ENCODE measurements at places on chromosomes 13 and 19.

DNA sequence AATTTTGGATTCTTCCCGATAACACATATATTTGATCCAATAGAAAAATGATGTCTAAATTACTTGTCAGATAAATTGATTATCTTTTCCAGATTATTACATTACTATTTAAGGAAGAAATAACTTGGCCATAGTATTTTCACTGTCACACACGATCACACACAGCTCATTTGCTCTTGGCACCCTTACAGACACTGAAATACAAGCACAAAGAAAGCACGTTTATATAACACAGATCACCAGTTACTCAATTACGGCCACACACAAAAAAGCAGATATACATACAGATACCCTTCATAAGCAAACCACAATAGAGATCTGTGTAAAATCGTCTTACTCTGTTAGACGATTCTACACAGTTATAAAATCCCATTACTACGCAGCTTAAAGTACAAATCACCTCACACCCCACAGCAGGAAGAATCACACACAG, 716 bp upstream of the ZNF420 start:
- DNase-seq = no peak

DNA sequence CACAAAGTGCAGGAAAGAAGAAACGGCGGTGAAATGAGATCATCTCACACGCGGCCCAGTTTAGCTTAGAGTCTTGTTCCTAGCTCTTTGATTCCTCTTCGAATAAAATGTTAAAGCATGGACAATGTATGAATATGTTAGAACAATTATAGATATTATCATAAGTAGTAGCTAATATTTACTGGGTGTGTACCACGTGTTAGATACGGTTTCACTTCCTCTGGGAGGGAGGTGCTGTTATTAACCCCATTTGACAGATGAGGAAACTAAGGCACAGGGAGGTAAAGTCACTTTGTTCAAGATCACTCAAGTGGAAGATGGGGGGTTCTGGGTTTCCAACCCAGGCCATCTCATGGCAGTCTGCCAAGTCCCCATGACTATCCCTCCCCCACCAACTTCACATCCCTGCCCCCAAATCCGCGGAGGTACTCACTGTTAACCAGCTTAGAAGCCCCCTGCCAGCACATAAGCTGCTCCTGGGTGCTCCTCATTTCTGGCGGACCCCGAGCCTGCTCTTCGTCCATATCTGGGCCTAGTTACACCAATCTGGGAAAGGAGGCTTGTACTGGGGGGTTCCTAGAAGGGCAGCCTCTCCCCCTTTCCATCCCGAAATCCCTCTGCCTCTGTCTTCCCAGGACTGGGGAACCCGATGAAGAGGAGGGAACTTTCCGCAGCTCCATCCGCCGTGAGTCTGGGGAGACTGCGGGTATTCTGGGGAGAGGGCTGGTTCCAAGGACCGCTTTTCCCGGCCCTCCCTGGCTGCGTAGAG, 1.0 kb upstream of the FXYD7 start:
- no peak for DNase-seq

DNA sequence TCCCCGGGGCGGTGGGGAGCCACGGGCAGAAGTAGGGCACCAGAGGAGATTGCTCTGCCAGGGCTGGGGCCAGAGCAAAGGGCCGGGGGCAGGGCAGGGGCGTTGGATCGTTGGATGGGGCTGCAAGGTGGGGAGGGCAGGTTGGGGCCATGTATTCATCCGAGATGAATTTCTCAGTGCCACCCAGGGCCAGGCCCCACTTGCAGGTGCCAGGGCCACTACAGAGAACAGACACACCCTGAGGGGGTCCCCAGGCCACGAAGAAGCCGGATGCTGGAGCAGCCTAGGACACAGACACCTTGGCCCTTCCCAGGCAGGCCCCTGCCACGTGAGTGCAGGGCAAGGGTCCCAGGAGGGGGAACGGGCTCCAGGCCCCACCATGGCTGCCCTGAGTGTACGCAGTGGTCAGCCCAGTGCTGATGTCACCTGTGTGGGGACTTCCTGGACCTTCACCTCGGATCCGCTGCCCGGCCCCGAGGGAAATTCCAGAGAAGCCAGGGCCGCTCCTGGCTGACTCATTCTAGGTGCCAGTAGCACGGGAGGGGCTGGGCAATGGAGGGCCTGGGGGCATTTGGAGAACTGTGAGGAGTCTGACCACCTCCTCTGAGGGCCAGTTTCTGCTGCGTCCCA, 9.6 kb upstream of the SBNO2 start:
- no peak for DNase-seq

DNA sequence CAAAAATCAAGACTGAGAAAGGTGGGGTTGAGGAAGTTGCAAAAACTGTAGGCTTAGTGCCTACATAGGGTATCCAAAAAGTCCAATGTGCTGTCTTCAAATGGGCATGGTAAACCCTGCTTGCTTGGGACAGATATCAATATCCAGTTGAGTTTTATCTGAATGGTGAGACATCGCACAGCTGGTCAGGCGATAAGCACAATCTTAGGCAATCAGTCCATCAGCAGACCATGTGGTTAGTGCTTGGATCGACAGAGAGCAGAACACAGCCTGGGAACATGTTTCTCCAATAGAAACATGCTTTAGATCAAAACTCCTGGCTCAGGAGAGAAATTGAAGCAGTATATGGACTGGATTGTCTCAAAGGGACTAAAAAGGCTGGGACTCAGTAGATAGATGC, 151.3 kb upstream of the IPO5 start:
- DNase-seq = no peak

DNA sequence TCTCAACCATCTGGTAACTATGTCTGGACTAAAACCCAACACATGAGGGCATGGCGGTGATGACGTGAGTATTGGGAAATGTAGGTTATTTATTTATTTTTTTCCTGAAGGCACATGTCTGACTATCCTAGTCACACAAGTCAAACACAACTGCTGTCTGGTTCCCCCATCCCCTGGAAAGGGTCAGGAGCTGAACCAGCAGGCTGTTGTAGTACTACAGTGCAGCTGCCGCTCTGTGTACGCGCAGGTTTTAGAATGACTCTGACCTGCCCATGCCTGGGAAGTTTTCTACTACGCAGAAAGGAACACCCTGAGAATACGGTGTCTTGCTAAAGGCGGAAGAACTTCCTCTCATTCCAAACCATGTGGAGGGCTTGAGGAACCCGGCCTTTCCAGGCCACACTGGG, 1.2 kb downstream of the SLC7A1 start:
- peak; percentile 8 for DNase-seq

- peak; percentile 88 for DNase-seq
These were observed 16.8 kb upstream of the SEMA6B start for GRCh38 chr19:4576016-4576933.

- no peak for DNase-seq
These were observed 1038.0 kb upstream of the ATXN8OS start for GRCh38 chr13:69069554-69070133.

DNA sequence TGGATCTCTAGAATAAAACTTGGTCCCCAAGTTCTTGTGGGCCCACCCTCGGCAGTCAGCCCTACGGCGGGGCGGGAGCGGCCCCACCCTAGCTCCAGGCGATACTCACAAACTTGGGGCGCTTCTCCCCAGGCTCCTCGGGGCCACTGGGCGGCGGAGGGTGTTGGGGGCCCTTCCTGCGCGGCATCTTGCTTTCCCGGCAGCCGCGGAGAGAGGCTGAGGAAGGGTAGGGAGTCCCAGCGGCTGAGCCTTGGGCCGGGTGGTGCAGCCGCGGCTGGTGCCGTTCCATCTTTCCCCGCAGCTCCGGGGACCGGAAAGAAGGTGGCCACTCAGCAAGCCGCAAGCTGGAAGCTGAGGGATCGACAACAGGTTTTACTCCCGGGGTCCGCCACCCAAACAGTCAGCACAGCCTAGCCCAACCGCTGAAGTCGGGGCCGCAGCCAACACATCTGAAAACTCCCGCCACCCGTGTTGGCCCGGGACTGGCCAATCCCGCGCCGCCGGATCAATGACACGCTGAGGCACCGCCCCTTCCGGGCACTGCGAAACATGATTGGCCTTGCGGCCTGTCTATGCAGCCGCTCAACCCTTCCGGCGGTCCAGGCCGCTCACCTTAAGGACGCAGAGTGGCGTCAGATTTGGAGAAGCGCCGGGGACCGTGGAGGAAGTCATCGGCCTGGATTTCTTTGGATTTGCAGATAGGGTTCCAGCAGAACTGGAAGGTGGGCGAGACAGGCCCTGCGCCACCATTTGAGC, at the start of gene DIAPH3:
Gene DIAPH3 (minus strand): TSS at position 451 of the 756 bp plus-strand sequence. CDS start 162 bp downstream, at position 289.
- peak; percentile 96 for DNase-seq

GRCh38 chr13:48400850-48401291, 12.0 kb downstream of the LPAR6 start:
- DNase-seq = no peak

- DNase-seq = no peak
These were observed 91.1 kb upstream of the ANKRD10 start for GRCh38 chr13:111005808-111006505.

- DNase-seq = no peak
These were observed 74.2 kb upstream of the RFC3 start for GRCh38 chr13:33743438-33744368.

DNA sequence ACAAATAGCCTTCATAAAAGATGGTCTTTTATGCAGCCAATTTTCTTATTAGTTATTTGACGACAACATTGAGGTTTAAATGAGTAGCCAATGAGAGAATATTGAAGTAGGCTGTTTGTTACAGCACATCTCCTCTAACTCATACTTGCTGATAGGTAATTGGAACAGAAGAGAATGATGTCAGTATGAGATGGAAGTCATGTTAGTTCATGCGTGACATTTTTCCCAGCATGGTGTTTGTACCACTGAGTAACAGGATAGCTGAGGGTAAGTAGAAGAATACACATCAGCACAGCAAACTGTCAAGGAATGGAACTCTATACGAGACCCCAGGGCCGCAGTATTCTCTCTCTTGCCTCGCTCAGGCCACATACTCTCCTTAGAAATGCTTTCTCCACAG, 37.2 kb downstream of the COL4A2 start:
- no peak for DNase-seq

- no peak for DNase-seq
These were observed 389.5 kb downstream of the PCDH9 start for GRCh38 chr13:66840621-66841020.

DNA sequence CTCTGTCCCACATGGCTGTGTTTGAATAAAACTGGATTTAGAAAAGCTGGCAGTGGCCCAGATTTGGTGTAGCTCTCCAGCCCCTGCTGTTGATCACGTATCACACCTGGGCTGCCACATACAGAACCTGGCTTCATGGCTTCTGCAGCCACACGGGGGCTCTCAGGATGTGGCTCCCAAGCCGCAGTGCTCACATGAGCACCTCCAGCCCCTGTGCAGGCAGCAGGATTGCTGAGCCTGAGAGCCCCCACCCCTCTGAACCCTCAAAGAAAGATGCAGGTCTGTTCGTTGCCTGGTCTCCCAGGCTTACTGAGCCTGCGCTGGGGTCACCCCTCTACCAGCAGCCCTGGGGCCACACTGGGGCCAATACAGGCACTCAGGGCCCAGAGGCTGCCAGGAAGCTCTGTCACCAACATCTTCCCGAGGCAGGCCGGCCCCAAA, 2.7 kb downstream of the PLEKHF1 start:
- DNase-seq = no peak

DNA sequence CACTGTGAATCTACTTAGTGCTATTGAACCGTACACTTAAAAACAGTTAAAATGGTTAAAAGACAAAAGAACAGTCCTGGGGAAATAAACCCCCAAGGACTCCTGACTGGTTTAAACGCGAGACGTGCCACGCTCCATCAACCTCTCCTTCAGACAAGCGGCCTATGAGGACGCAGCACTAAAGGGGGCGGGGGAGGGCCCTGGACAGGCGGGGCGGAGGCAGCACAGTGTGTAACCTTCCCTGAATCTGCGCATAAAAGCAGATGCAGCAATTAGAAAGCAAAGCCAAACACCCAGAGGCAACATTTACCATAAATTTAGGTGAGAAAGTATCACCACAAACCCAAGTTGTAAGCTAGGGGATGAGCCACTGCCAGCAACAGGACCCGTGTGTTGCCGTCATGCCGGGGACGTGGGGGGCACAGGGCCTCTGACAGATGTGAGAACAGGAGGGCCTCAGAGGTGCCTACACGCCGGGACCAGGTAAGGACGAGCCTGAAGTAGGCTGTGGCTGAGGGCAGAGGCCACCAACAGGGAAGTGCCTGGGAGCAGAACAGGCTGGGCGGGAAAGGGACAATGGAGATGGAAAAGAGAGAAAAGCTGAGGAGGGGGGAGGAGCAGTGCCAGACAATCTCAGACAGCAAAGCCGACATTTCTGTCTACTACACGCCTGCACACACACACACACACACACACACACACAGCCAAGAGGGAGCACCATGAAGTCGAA, 15.3 kb upstream of the ADPRHL1 start:
- DNase-seq = peak; percentile 30

Data from neural crest cell (in vitro differentiated cells).